ENCODE measurements at places on chromosomes 13 and 19.

- no peaks in the 10 kb centered on the region for H3K36me3 ChIP-seq
- H3K27ac ChIP-seq: no peak overlapping the region
- no peak overlapping the region for H3K4me3 ChIP-seq
- no peak for DNase-seq
These were observed 29.5 kb downstream of the UNC13A start for GRCh38 chr19:17658666-17659065.

DNA sequence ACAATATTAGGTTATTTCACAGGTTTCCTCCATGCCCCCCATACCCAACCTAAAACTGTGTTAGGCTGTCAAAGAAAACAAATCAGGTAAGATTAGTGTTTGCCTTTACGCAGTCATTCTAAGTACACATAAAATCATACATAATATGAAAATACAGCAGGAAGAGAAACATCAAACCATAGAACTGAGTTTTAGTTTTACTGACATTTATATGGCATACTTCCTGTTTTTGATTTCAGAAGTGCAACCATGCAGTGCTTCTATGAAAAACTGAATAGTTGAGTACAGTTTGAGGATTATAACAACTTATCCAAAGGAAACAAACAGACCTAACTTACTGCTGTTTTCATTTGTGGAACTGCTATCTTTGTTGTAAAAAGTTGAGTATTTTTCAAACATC is 91.3 kb downstream of the KCNRG start:
- H3K4me1 ChIP-seq: peaks cover 20% of the 10 kb centered on the region
- no peak overlapping the region for H3K4me3 ChIP-seq
- H3K27me3 ChIP-seq: no peaks in the 10 kb centered on the region
- DNase-seq: no peak
- H3K36me3 ChIP-seq: no peaks in the 10 kb centered on the region
- H3K27ac ChIP-seq: peak overlapping the region; percentile 15

GRCh38 chr13:77219401-77219800 is 107.5 kb downstream of the MYCBP2 start:
- H3K27me3 ChIP-seq: no peaks in the 10 kb centered on the region
- H3K36me3 ChIP-seq: peaks cover 2% of the 10 kb centered on the region
- H3K27ac ChIP-seq: no peak overlapping the region
- no peak for DNase-seq
- H3K4me3 ChIP-seq: no peak overlapping the region

- no peak for DNase-seq
- no peaks in the 10 kb centered on the region for H3K4me1 ChIP-seq
- no peak overlapping the region for H3K4me3 ChIP-seq
- no peak overlapping the region for H3K27ac ChIP-seq
- H3K27me3 ChIP-seq: no peaks in the 10 kb centered on the region
These were observed 150.4 kb downstream of the POSTN start for GRCh38 chr13:37448153-37448552.
